ENCODE measurements at places on chromosomes 1 and 21.

DNA sequence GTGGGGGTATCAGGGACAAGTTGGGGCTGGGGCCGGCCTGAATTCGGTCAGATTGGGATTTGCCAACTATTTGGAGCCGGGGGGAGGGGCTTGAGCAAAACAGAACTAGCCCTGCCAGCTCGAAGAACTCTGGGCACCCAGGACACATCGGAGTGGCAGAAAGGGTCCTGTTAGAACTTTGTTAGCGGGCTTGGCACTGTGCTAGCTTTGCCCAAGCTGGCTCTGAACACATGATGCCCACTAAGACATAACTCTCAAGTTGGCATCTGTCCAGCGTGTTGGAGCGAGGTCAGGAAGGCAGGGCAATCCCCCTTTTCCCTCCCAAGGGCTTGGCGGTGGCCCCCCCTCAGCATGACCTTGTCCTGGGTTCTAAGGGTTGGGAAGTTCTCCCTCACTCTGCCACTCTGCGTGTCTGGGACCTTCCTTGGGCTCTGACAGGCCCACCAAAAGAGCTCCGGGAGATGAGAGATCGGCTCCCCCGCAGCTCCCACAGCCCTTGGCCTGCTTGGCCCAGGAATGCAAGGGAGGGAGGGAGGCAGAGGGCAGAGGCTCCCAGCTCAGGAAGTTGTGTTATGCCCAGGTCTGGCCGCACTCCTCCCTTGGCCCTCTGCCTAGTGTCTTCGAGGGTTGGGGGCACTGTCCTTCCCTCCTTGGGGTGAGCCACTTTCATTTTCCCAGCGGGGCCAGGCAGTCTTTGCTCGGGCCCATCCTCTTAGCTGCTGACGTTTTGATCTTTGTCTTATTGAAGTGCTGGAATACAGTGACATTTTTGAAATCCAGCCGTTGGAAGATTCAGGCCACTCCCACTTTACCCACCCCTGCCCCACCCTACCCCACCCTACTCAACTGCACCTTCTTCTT lies 1.2 kb downstream of the LMNA start:
- DNase-seq: peak; percentile 13

DNA sequence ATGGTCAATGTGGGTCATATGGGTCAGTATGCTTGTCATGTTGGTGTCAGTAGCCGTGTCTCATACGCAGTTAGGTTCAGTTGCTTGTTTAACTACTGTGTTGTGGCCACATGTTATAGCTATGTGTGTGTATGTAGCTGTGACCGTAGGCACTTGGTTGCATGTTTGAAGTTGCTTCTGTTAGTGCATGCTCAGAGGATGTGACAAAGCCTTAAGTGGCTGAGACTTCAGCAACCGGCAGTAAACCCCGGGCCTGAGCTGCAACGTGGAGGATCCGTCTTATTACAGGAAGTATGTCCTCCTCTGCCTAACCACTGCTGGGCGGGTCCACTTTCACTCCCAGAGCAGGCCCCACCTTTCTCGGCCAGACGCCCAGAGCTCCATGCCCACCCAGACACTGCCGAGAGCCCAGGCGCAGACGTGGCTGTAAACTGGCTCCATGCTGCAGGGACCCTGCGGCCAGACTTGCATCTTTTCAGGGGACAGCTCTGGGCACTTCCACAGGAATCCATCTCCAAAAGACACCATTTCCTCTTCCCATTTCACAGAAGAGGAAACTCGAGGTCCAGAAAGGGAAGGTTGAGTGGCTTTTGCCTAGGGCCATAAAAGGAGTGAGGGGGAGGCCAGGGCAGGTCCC lies 2.2 kb downstream of the TCEA3 start:
- no peak for DNase-seq

DNA sequence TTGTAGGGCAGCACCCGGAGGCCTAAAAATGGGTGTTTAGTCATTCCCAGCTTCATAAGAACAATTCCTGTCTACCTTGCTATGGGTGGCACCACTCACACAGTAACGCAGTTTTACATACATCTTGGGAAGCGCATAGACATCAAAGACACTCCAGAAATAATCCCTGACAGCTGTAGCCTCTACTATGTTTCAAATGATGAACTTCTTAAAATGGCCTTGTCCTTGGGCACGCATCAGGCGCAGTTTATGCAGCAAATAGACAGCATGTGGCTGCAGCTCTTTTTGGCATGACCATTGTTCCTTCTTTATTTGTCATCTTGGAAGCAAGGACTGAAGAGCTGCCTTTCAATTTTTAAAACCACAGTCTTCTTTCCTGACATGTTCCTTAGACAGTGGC lies 77.6 kb upstream of the CACYBP start:
- DNase-seq: no peak

DNA sequence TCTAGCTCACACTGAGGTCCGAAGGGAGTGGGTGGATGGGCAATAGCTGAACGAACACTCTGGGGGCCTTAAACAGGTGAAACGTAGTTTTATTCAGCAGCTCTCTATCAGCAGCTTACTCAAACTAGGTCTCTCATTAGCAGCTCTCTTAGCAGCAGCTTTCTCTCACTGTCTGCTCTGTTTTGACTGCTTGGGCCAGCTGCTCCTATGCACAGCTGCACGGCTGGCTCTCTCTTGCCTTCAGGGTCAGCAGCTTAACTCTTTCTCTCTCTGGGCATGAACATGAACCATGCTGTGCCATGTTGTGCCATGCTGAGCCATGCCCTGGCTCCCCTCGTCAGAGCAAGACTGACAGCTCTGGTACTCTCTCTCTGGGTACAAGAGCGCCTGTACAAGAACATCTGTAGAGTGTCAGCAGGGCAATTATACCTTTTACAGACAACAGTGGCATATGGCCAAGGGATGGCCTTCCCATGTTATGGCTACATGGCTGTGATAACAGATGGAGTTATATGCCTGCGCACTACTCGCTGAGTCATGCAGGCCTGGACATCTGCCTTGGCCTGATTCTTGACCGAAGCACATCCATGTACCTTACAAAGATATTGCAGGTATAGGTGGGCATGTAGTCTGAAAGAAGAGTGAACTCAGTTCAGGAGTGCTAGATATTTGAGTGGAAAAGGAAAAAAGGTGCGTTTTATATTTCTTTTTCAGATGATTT lies 152.4 kb downstream of the LEPR start:
- DNase-seq: no peak

- DNase-seq: no peak
These were observed 25.3 kb downstream of the SMYD2 start for GRCh38 chr1:214306269-214306668.

GRCh38 chr21:43812139-43812821 lies 22.9 kb downstream of the RRP1 start:
- DNase-seq: peak; percentile 81

DNA sequence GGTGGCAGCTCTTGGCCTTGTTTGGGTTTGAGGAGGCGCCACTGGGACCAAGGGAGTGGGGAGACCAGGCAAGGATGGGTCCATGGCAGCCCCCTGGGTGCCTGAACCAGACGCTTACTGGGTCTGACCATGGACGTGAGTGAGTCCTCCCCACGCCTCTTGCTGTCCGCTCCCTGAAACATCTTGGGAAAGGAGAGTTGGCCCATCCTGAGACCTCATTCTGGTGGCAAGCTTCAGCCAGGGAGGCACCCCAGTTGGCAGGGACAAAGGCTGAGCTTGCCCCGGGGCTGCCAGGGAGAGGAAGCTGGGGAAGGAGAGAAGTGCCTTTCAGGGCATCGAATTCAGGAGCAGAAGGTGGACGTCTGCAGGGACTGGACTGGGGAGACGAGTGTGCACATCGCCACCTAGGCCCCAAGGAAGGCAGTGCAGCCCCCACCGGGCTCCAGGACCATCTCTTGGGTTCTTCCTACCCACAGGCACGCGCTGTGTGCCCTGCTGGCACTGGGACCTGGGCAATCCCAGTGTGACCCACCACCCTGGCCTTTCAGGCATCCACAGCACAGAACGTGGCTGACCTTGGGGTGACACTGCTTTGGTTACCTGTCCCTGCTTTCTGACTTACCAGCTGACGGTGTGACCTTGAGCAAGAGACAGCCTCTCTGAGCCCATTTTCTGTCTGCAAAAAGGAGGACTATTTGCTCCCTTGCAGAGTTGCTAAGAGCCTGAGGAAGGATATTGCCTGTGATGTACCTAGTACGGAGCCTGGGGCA lies 132.9 kb upstream of the WNT4 start:
- DNase-seq: peak; percentile 31

DNA sequence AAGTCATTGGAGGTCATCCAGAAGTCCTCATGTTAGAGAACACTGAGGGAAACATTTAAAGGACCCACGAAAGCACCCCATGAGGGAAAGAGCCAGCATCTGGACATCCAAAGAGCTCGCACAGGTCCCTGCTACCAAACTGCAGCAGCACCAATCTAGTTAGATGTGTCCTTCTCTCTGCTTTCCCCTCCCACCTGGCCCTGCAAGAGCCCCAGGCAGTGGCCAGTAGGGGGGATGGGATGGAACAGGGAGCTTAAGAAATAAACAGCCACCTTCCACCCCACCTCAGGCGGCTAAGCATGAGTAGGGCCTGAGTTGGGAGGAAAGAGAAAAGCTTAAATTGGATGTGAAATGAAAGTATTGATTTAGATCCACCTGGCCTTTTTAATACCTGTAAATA lies 175.9 kb upstream of the KCND3 start:
- no peak for DNase-seq

DNA sequence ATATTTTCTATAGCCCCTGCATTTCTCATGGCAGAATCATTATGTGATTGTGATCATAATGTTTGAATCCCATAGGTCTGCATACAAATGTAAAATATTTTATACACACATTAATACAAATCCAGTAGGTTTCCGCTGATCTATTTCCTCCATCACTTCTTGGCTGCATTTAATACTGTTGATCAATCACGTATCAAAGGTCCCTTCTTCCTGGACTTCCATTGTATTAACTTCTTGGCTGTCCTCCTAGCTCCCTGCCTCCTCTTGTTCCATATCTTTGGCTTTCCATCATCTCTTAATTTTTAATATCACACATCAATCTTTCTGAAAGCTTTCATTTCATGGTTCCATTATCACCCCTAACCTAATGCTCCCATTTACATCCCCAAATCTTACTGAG lies 97.6 kb downstream of the PROX1 start:
- DNase-seq: no peak

GRCh38 chr1:156889802-156890580 lies 3.5 kb upstream of the PEAR1 start:
- DNase-seq: peak; percentile 67

DNA sequence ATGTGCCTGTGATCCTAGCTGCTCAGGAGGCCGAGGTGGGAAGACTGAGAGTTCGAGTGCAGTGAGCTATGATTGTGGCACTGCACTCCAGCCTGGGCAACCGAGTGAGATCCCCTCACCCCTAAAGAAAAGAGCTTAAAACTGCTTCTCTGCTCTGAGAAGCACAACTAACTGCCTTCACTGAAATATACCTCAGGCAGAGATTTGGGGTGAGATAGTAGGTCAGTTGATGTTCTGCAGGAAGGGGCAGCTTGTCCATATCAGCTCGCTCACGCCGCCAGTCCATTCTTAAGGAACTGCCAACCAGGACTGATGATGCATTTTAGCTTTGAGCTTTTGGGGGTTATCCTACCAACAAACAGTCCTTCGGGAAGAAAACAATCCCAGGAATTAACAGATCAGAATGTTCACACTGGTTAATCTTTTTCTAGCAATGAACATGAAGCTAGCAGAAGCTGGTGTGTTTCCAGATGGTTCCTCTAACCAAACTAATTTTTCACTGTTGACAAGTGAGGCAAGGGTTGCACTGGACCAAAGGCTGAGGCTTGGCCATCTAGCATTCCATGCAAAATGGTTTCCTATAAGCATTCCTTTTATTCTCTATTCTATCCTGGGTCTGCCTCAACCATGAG lies 31.6 kb downstream of the LHX4 start:
- no peak for DNase-seq

- DNase-seq: no peak
These were observed 1.1 kb downstream of the TRIM58 start for GRCh38 chr1:247857985-247858619.

DNA sequence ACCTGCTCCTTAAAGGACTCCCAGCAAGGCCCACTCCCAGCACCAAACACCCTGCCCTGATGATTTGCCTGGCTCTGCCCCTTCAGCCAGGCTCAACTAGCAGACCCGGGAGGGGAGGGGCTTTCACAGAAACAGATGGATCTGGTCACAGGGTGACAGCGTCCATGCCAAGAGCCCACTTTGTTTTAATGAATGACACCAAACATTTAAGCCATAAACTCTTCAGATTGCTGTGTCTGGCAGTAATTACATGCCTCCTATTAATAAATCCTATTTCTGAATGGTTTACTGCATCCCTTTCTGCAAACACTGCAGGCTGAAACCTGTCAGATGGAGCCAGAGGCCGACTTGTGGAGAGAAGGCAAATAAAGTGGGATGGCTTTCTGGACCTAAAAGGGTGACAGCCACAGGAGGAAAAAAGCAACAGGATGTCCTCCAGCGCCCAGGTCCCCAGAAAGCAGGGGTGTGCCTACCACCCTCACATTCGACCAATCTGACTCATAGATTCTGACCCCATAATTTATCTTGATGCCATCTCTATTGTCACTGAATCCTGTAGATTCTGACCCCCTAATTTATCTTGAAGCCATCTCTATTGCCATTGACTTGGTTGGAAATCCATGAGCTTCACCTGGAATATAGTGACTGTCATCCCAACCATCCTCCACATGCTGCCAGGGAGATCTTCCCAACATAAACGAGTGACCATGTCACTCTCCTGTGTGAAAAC lies 200.9 kb downstream of the PLPP3 start:
- DNase-seq: peak; percentile 94

DNA sequence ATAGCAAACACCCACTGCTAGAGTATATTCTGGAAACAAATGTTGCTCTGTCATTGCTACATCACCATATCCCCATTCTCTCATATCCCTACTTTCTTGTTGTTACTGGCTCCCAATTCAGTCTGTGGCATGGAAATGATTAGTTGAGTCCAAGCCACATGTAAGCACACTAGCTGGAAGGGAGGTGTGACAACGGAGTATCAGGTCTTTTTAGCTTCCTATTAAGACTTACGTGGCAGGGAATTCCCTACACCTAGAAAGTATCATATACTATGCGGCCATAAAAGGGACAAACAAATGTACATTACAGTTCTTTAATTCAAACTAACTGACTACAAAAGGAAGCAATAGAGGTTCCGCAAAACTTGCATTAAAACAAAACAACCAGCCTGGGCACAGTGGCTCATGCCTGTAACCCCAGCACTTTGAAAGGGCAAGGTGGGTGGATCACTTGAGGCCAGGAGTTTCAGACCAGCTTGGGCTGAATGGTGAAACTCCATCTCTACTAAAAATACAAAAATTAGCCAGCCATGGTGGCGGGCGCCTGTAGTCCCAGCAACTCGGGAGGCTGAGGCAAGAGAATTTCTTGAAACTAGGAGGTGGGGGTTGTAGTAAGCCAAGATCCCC lies 48.6 kb downstream of the INTS7 start:
- no peak for DNase-seq

DNA sequence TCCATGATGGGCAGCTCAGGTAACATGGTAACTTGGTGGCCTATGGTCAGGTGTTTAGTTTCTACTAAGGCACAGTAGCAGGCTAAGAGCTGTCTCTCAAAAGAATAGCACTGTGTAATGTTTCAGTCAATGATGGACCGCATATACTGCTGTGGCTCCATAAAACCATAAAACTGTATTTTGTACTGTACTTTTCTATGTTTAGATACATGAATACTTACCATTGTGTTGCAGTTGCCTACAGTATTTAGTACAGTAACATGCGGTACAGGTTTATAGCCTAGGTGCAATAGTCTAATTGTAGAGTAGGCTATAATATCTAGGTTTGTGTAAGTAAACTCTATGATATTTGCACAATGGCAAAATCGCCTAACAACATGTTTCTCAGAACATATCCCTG lies 50.6 kb downstream of the SLC2A1 start:
- DNase-seq: no peak

- no peak for DNase-seq
These were observed 5.5 kb downstream of the TNFRSF25 start for GRCh38 chr1:6460301-6461050.

GRCh38 chr21:46624050-46624449 lies 11.4 kb upstream of the PRMT2 start:
- no peak for DNase-seq
